ENCODE measurements at places on chromosomes 12 and 14. TPM values are rescaled to one million over a fixed set of nuclear protein-coding genes. Genes with fewer than 3 reads are reported as not detected.

The KRT2 gene
- total RNA-seq = not detected

The HNF1A gene
- under 0.01 TPM for total RNA-seq

The HOXC11 gene
- total RNA-seq = not detected

The ZNF891 gene
- total RNA-seq = 4.6 TPM

The CMKLR1 gene
- total RNA-seq = 10.9 TPM

The LRTM2 gene
- not detected for total RNA-seq

The KCNMB4 gene
- 5.7 TPM for total RNA-seq

The LRP6 gene
- total RNA-seq = 42.8 TPM

The HOXC9 gene
- total RNA-seq = not detected

The CRIP1 gene
- total RNA-seq = 10.5 TPM

The SYT10 gene
- total RNA-seq = 6.9 TPM

The REC8 gene
- 24.1 TPM for total RNA-seq

The RFX4 gene
- total RNA-seq = not detected

The RNU4-1 gene
- under 0.01 TPM for total RNA-seq

The RTN1 gene
- total RNA-seq = 11.5 TPM

The CAMKK2 gene
- total RNA-seq = 24.6 TPM

The JPH4 gene
- total RNA-seq = 2.5 TPM

The POTEM gene
- not detected for total RNA-seq

The ANO4 gene
- total RNA-seq = 0.41 TPM

The OAS2 gene
- total RNA-seq = 5.7 TPM

The CACNA1C gene
- total RNA-seq = 73.8 TPM

The ADSS1 gene
- total RNA-seq = 10.2 TPM

The RAD9B gene
- 0.55 TPM for total RNA-seq

The CAND1 gene
- total RNA-seq = 86.5 TPM

The COQ5 gene
- 29.4 TPM for total RNA-seq

The CCDC196 gene
- total RNA-seq = not detected

The BCL11B gene
- 0.16 TPM for total RNA-seq

The ADGRD1 gene
- 16.9 TPM for total RNA-seq

The CLEC2B gene
- 19.6 TPM for total RNA-seq

The SRSF5 gene
- 280 TPM for total RNA-seq

The C12orf50 gene
- not detected for total RNA-seq

The RNASE1 gene
- total RNA-seq = 581 TPM

The KDM5A gene
- total RNA-seq = 65.6 TPM

The CHGA gene
- 5.0 TPM for total RNA-seq

The SIX6 gene
- total RNA-seq = not detected

The KTN1 gene
- 120 TPM for total RNA-seq

The HOTAIR gene
- not detected for total RNA-seq

The NR1H4 gene
- not detected for total RNA-seq

The SLCO1B1 gene
- not detected for total RNA-seq

The LIN52 gene
- 10.0 TPM for total RNA-seq

The SLC6A13 gene
- not detected for total RNA-seq

The RDH16 gene
- total RNA-seq = 0.27 TPM

The PTPN21 gene
- 29.1 TPM for total RNA-seq

The RNASE4 gene
- 44.0 TPM for total RNA-seq

The GUCY2C gene
- 0.55 TPM for total RNA-seq

The ZC2HC1C gene
- 4.3 TPM for total RNA-seq

The GLS2 gene
- total RNA-seq = 3.5 TPM

The ESR2 gene
- total RNA-seq = 0.16 TPM

The GPR65 gene
- total RNA-seq = 1.8 TPM

The TRHDE gene
- total RNA-seq = 10.0 TPM

The TMCC3 gene
- total RNA-seq = 6.6 TPM

The DYRK4 gene
- total RNA-seq = 61.7 TPM

The ASB2 gene
- total RNA-seq = 117 TPM

The SLC8A3 gene
- total RNA-seq = not detected

Data from sigmoid colon (tissue), 7 donors.